GM23248 (cell line): ENCODE measurements at places on chromosomes 11 and 22. TPM values are rescaled to one million over a fixed set of nuclear protein-coding genes. Genes with fewer than 3 reads are reported as not detected.

Gene INPPL1
- total RNA-seq, result 68.0 and 70.6 TPM in 2 replicates

DNA sequence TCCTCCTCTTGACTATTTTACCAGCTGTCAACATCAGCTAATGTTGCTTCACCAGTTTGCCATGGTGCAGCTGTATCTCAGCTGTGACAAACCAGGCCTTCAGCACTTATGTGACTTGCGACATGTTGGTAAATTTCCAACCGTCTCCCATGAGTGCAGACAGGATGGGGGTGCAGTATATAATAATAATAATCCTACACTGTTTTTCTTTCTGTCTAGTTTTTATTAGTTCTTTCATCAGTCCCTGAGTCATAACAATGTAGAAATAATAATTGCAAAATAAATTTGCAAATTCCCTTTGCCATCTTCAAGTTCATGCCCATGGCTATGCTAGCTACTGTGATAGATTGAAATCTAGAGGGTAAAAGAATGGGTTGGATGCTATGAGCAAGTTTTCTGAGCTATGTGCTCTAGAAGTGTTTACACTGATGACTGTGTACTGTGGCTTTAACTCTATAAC, 4.9 kb downstream of the MMP13 start:
- peak; percentile 47 for DNase-seq

- no peak for DNase-seq
Measured at GRCh38 chr22:47041271-47042115, 279.0 kb downstream of the TBC1D22A start.

- DNase-seq, result peak; percentile 91
Measured at GRCh38 chr11:118621071-118621783, 13.8 kb downstream of the PHLDB1 start.

Gene GGT1
- 2.1 and 5.3 TPM in 2 replicates for total RNA-seq

- no peak for DNase-seq
Measured at GRCh38 chr22:50699001-50699755, 26.6 kb downstream of the SHANK3 start.

DNA sequence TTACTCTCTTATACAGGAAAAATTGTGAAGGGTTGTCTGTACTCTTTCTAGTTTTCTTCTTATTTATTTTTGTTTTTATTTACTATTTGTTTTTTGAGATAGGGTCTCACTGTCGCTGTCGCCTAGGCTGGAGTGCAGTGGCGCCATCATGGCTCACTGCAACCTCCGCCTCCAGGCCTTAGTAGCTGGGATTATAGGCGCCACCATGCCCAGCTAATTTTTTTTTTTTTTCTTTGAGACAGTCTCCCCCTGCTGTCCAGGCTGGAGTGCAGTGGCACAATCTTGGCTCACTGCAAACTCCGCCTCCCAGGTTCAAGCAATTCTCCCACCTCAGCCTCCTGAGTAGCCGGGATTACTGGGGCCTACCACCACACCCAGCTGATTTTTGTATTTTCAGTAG, 18.4 kb downstream of the CUL5 start:
- no peak for DNase-seq

DNA sequence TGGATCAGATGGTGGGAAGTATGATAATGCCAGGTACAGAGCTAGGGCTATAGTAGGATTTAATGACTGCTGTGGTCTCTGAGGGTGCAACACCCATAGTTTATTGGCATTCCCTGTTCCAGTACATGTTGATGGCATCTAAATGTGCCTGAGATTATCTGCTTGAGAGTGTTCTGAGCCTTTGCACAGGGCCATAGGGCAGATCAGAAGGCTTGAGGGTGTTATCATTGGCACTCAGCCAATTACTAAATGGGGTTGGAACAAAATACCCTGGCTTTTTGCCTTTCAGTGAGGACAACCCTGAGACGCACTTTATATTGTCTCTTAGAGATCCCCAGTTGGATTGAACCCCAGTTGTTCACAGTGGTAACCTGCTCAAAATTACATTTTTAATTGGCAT, 6.7 kb downstream of the SLC5A12 start:
- no peak for DNase-seq

Gene NPAT
- 9.6 and 11.1 TPM in 2 replicates for total RNA-seq

- DNase-seq, result no peak
Measured at GRCh38 chr22:29806196-29806595, 31.9 kb downstream of the ASCC2 start.

- peak; percentile 67 for DNase-seq
Measured at GRCh38 chr22:27637604-27638003, 164.0 kb downstream of the MN1 start.

Gene CD3D
- total RNA-seq, result not detected in 2 replicates

Gene KCNJ11
- total RNA-seq, result not detected in 2 replicates

DNA sequence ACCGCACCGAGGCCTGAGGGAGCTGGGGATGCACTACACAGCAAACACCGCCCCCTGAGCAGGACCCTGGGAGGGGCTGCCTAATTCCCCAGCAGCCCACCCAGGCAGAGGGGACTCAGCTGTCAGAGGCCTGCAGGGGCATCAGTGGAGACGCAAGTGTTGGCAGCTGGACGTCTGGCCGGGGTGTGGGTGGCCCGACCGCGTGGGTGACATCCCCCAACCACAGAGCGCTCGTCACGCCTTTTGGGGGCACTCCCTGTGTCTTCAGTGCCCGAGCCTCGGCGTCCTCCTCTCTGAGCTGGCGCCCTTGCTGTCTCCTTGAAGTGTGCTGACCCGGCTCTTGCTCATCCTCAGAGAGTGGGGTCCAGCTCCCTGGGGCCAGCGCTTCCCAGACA, 150.2 kb downstream of the BRD1 start:
- no peak for DNase-seq

Gene CD248
- 212 and 230 TPM in 2 replicates for total RNA-seq

Gene HTR3B
- total RNA-seq, result not detected in 2 replicates

Gene FAM111B
- total RNA-seq, result 2.1 and 4.5 TPM in 2 replicates

GRCh38 chr11:6932145-6932544, 5.9 kb downstream of the ZNF215 start:
- no peak for DNase-seq

- DNase-seq, result no peak
Measured at GRCh38 chr11:18776324-18776723, 15.3 kb downstream of the PTPN5 start.

GRCh38 chr11:5600374-5600851, 4.0 kb downstream of the TRIM6 start:
- DNase-seq, result peak; percentile 94

DNA sequence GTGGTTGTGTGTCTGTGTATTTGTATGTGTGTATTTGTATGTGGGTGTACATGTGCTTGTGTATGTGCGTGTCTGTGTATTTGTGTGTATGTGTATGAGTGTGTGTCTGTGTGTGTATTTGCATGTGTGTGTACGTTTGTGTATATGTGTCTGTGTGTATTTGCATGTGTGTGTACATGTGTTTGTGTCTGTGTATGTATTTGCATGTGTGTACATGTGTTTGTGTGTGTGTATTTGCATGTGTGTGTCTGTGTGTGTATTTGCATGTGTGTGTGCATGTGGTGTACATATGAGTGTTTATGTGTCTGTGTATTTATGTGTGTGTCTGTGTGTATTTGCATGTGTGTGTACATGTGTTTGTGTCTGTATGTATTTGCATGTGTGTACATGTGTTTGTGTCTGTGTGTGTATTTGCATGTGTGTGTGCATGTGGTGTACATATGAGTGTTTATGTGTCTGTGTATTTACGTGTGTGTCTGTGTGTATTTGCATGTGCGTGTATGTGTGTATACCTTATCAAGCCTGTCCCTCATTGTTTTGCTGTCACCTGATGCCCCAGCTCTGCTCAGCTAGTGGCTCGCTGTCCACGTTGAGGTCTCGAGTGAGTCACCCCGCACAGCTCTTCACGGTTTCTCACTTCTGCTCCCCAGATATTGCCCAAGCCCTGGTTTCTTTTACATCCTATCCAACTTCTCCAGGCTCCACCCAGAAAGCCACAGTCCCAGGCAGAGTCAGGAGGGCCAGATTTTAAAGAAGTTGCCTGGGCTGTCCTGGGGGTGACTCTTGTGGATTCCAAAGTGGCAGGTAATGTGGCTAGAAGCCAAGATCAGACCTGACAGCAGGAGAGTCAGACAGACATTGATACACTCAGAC, 15.2 kb downstream of the MB start:
- DNase-seq, result peak; percentile 89
